ENCODE measurements at places on chromosomes 1 and 21.
A peak's percentile ranks its signal among the peaks of the same experiment; 100 is the strongest.

DNA sequence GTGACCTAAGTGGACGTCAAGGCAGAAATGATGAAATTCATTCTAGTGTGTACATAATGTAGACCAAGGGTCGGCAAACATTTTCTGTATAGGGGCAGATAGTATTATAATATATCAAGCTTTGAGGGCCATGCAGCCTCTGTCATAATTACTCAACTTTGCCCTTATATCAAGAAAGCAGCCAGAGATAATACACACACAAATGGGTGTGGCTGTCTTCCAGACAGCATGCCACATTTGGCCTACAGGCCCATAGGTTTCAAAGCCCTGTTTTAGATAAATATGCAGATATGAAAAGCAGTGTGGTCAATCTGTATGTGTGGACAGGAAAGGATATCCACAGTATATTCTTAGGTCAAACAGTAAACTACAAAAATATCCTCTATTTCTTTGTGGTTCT, 320.1 kb upstream of the FMN2 start:
- no peak for DNase-seq

- DNase-seq, result no peak
Measured at GRCh38 chr1:99614728-99615127, 31.2 kb upstream of the PALMD start.

DNA sequence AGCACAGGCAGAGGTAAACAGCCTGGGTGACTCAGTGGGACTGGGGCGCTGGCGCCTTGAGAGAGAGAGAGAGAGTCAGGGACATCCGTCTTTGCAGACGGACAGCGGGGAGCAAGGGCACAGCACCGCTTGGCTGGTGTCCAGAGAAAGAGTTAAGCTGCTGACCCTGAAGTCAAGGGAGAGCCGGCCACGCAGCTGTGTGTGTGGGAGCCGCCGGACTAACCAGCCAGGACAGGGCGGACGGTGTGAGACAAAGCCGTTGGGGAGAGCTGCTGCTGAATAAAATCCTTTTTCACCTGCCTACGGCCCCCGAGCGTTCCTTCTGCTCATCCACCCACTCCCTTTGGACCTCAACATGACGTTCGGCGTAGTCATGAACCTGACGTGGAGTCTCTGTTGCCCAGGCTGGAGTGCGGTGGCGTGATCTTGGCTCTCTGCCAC, 14.5 kb downstream of the CFAP74 start:
- no peak for DNase-seq

DNA sequence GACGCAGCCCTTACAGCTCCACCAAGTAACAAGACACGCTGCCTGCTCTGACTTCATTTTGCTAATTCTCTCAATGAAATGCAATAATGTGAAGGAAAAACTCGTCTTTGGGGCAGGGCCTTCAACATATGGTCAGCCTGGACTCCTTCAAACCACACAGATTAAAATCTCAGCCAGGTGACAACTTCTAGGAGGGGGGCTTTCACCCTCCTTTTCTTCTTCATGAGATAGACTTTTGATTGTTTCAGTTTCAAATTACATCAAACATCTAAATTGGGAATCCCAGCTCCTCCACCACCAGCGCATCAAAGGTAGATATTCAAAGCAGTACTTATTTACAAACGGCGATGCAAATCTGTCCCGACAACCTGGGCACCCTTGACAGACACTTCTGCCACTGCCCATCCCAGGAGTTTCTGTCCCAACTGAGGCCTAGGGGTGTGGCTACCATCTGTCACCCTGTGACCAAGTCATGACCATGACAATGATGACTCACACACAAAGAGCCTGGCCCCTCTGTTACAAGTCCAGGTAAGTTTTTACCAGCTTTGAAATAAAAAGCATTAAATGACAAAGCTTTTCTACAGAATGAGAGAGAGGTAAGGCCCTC, 29.7 kb downstream of the SSBP3 start:
- DNase-seq, result peak; percentile 58

GRCh38 chr21:41367945-41368734, 6.3 kb downstream of the MX2 start:
- peak; percentile 86 for DNase-seq

DNA sequence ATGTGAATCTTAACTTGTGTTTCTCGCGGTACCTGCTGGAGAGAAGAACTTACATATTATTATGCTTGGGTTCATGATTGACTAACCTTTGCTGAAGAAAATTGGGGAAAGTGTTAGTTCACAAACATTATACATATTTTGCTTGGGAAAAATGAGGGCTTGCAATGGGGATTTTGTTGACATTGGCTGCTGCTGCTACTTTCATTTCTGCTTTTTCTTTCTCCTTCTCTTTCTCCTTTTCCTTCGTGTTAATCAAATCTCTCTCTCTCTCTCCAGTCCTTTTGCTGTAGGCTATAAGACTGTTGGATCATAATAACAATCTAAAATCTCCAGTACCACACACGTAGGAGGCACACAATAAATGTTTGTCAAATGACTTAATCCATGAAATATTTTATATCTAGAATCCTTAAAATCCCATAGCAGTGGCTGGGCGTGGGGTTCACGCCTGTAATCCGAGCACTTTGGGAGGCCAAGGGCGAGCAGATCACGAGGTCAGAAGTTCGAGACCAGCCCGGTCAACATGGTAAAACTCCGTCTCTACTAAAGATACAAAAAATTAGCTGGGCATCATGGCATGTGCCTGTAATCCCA, 23.0 kb downstream of the IRF2BP2 start:
- no peak for DNase-seq

DNA sequence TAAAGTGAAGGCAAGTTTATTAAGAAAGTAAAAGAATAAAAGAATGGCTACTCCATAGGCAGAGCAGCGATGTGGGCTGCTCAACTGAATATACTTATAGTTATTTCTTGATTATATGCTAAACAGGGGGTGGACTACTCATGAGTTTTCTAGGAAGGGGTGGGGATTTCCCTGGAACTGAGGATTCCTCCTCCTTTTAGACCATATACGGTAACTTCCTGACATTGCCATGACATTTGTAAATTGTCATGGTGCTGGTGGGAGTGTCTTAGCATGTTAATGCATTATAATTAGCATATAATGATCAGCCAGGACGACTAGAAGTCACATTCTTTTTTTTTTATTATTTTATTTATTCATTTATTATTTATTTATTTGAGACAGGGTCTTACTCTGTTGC, 46.4 kb upstream of the BARHL2 start:
- no peak for DNase-seq

GRCh38 chr1:31861346-31861745, 45.5 kb upstream of the SPOCD1 start:
- peak; percentile 40 for DNase-seq

DNA sequence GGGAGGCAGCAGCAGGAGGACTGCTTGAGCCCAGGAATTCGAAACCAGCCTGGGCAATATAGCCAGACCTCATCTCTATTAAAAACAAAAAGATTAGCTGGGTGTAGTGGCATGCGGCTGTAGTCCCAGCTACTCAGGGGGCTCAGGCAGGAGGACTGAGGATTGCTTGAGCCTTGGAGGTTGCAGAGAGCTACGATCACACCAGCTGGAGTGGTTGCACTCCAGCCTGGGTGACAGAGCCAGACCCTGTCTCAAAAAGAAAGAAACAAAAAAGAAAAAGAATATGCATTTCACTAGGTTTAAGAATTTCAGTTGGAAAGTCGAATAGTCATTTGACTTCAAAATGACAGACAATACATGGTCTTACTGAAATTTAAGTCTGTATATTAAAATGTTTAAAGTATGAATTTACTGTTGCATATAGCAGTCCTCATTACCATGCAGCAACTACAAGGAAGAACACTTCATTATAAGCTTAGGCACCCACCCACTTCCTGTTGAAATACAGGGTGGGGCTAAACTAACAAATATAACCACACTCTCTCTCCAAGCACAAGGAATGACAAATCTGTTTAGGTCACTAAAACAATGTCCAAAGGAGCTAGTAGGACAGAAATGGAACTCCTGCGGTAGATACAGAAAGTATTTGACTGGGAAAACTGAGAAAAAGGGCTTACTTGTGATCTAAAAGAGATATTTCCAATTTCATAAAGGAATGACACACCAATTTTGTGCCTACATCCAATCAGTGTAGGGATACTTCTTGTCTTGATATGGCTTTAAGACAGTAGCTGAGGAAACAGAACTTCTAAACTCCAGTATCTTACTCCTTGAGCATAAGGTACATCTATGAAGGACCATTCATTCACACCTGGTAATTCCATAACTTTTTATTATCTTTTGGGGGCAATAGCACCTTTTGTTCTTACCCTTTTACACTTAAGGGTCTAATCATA, 44.1 kb downstream of the GPR3 start:
- peak; percentile 50 for DNase-seq

DNA sequence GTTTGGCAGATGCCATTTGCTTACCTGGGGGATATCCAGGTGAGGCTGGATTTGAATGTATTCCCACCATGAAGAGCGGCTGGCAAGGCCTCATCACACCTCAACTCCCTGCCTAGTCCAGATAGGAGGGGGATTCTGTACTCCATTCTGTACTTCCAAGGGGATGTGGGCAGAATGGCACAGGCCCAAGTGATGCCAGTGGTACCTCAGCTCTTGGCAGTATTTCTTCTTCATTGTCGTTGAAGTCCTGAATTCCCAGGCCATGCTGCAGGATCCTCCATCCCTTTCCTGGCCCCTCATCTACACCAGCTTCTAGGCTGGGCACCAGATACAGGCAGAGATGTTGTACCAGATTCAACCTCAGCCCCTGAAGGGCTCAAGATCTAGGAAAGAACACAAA, 47.9 kb downstream of the KLHDC7A start:
- no peak for DNase-seq

DNA sequence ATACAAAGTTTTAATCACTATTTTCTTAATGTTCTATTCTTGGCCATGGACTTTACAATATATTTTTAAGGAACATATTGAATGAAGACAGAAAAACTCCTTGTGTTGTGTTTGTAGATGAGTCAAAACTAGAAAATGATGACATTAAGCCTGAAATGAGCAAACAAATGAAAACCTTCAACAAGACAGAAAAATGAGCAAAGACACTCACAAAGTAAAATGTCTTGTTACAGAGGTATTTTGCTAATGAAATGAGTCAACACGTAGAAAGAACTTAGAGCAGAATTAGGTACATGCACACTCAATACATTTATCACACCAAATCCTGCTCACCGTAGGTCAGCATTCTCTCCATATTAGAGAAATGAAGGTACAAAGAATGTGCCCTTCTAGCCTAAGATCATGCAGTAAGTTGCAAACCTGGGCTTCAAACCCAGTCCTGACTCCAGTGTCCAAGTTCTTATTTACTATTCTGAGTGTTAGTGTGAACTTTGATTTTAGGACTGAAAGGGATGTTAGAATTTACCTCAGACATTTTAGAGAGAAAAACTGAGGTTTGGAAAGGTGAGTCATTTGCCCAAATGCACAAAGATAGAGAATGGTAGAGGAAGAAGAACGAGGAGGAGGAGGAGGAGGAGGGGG, 133.9 kb upstream of the SGIP1 start:
- no peak for DNase-seq

DNA sequence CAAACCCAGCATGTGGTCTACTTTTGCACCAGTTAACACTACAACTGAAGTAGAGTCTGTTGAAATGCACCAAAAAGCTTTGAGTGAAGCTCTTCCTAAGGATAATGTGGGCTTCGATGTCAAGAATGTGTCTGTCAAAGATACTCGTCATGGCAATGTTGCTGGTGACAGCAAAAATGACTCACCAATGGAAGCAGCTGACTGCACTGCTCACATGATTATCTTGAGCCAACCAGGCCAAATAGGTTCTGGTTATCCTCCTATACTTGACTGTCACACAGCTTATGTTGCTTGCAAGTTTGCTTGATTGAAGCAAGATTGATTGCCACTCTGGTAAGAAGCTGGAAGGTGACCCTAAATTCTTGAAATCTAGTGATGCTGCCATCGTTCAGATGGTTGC, 85.2 kb downstream of the DENND1B start:
- no peak for DNase-seq

DNA sequence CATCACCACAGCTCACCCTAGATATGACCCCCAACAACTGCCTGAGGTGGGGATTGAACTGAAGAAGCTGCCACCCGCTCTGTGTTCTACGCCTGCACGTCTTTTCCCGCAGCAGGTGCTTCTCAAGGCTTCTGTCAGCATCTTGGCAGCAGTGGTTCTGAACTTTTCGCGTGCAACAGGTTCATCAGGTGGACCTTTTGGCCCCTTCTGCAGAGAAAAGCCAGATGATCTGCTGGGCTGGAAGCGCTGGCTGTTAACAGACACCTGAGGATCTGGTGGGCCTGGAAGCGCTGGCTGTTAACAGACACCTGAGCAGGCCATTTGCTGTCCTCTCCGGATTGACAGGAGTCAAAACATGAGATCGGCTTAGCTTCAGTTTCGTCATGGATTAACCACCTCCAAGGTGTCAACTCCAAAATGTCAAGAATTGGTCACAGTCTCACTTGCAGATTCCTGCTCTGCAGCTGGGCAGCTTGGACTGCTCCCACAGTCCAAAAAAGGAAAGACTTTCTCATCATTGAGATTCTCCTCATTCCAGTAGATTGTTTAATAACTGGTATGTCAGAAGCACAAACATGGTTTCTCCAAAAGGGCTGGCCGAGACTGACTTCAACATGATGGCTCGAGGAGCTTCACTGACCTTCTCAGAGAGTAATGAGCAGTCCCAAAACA, 4.7 kb downstream of the C1orf174 start:
- DNase-seq, result no peak

GRCh38 chr1:94634977-94635416, 93.4 kb upstream of the F3 start:
- DNase-seq, result no peak

DNA sequence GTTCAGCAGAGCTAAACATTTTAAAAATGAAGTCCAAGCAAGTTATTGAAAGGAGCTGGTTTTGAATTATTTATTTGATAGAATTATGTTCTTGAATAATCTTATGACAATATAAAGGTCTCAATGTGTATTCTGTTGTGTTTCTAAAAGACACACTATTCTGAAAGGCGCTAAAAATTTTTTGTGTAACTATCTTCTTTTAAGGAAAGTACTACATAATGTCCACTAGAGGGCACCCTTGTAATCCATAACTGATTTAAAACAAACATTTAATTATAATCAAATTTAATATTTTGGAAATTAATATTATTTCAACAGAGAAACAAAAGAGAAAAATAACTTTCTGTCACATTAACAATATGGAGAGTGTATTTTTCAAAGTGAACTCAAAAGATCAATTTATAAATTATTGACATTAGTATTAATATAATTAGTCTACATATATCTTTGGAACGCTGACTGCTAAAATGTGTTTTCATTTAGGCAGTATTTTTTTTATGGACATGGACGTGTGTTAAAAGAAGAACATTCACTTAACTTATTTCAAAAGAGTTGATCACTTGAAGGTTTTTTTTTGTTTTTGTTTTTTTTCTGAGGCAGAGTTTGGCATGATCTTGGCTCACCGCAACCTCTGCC, 248.4 kb downstream of the DENND1B start:
- peak; percentile 48 for DNase-seq

DNA sequence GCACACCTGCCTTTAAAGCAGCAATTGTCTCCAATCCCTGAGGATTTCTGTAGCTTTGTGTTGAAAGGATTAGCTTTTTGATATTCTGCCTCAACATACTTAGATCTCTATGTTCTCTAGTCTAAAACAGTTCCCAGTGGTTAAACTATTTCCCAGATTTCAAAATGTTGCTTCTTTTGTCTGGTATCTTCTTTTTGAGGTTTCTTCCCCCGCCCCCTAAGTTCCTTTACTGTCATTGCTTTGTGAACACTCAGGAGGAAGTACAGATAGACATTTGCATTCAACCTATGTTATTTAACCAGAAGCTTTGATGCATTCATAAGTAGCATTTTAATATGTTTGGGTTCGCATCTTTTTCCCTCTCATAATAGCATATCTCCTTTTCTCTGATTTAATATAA, 33.5 kb downstream of the CYYR1 start:
- no peak for DNase-seq

- no peak for DNase-seq
Measured at GRCh38 chr1:163170331-163170730, 32.4 kb downstream of the RGS5 start.
